ENCODE measurements at places on chromosomes 2 and 18.

- no peak for DNase-seq
Measured at GRCh38 chr2:121754851-121755236, 607 bp upstream of the TSN start.

DNA sequence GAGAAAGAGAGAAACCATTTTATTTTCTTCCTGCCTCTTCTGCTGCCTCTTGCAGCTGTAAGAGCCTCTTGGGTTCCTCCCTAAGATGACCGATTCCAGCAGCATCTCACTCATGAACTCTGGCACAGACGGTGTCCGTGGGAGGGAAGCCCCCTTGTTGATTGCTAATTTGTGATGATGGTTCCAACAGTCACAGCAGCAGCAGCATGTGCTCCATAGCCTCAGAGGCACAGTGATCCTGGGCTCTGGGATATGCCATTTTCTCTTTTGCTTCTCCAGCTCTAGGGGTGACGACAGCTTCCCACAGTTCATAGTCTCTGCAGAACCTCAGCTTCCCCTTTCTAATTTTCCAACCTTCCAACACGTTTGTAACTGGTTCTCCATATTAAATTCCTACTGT lies 324.2 kb upstream of the HS6ST1 start:
- DNase-seq = no peak

DNA sequence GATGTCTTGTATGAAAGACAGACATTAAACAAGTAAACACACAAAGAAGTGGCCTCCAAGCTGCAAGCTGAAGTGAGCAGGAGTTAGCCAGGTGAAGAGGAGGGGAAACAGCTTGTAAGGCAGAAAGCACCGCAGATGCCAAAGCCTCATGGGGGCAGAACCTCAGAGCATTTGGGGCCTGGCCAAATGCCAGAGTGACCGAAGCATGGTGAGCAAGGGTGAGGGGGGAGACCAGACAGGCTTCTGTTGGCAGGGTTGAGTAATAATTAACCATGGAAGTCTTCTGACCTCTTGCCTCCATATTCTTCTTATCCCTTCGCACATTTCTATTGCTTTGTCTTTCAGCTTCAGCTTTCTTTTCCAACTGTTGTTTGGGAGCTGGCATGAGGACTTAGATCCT lies 5.6 kb downstream of the QPCT start:
- DNase-seq = no peak

DNA sequence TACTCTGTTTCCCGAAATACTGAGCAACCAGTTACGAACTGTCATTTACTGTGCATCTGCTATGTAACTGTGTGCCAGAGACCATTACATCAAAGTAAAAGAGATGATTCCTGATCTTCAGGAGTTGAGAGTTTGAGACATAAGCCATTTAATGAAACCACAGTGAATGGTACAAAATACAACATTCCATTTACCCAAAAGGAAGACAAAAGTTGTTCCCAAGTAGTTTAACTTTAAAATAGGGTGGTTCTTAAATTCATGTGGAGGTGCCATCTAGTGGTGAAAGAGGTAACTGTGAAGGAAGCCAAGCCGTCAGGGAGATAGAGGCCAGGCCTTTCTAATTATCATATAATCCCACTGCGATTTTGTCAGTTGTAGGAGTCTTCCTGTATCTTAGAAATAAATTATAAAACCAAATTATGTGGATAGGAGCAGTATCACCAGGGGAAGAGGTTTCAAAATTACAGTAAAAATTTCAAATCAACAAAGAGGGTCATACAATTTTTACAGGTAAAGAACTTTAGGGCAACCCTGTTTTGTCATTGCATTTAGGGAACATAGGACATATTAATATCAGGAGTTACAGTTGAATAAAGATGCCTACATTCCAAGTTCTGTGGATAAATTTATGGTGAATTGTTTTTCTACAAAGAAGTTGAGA lies 67.7 kb downstream of the EPAS1 start:
- peak; percentile 58 for DNase-seq

DNA sequence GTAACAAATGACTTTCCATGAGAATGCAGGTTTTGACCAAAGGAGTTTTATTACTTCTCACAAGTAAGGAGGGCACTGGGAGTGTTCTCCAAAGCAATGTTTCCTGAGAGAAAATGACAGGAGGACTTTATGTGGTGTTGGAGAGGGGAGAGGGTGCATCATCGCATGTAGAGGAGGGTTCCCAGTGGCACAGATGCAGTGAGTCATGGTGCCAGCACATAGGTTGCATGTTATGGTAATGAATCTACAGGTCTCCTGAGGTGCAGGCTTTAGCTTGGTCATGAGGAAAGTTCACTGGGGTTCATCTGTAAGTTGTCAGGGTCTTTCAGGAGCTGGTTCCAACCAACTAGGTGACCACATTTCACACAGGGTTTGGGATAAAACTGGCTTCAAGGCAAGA lies 30.4 kb downstream of the NAT8 start:
- no peak for DNase-seq

GRCh38 chr2:10019602-10020400 lies 23.5 kb upstream of the KLF11 start:
- DNase-seq = no peak

GRCh38 chr2:45825001-45825651 lies 173.7 kb downstream of the PRKCE start:
- DNase-seq = no peak

DNA sequence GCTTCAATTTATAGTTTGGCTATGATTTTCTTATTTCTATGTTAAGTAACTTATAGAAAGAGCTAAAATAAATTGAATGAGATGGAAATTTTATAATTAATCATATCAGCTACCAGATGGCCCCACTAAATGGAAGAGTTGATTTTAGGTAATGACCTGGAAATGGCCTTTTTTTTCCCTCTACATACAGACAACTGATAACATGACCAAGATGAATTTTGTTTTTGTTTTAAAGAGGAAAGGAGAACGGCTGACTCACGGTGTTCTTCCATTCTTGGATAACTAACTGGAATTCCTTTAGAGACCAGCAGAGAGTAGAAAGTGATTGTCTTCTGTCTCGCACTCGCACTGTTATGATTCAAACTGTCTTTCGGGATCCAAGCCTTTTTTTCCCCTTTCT lies 91.0 kb downstream of the TMEM185B start:
- no peak for DNase-seq

GRCh38 chr2:201707753-201708152 lies 9.3 kb upstream of the MPP4 start:
- no peak for DNase-seq
